ENCODE measurements at places on chromosomes 11 and 22.

- no peak for DNase-seq
These were observed 37.3 kb downstream of the PHF21B start for GRCh38 chr22:44972363-44973083.

GRCh38 chr11:57761301-57762234 is at the start of gene CTNND1:
CTNND1 (plus strand) TSS chr11:57761802; CDS start chr11:57791479, 29,677 bp downstream.
- peak; percentile 93 for DNase-seq

- DNase-seq = no peak
These were observed 2.5 kb upstream of the CALCA start for GRCh38 chr11:14974515-14975251.

GRCh38 chr11:76667856-76668255 is 2.7 kb downstream of the LRRC32 start:
- no peak for DNase-seq

- DNase-seq = no peak
These were observed 32.6 kb downstream of the RTN4R start for GRCh38 chr22:20235389-20235991.

GRCh38 chr22:46196278-46196677 is 46.0 kb downstream of the PPARA start:
- DNase-seq = no peak

DNA sequence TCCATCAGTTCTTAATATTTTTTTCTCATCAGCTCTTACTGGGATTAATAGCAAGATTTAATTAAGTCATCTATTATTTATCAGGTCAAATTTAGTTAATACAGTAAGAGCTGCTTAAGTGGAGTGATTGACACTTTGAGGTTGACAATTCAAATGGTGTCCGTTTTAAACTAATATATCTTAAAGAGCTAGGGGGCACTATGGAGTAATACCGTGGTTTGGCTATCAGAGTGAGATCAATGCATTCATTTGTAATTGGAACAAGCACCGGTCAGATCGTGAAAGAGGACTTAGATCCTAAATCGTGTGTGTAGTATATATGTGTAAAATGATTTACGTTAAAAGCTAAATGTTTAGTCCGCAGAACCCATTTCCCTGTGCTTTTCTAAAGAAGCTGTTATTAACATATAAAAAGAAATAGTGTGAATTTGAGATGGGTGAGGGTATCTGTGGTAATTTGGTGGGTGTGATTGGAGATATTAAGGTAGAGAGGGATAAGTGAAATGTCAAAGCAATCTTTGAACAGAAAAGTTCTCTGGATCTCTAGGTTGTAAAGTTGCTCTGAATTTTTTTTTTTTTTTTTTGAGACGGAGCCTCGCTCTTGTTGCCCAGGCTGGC is 2.3 kb downstream of the SIK2 start:
- no peak for DNase-seq

DNA sequence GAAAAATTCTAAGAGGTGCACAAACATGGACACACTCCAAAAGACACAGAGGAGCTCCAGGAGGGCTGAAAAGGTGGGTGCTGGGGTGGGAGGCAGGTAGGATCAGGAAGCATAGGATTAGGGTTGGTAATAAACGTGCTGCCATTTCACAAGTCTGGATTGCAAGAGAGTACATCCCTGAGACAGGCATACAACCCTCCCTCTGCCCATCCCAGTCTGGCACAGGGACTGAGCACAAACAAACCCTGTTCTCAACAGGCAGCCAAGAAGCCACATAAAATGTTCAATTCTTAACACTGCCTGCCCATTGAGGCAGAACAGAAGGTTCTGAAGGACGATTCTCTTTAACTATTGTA is 18.5 kb downstream of the SLC35F2 start:
- DNase-seq = no peak

- no peak for DNase-seq
These were observed 62.8 kb downstream of the LRRC74B start for GRCh38 chr22:21108379-21109115.

GRCh38 chr11:129644326-129644725 is 171.3 kb upstream of the TMEM45B start:
- no peak for DNase-seq

GRCh38 chr11:79100093-79100910 is 340.5 kb downstream of the TENM4 start:
- DNase-seq = no peak

DNA sequence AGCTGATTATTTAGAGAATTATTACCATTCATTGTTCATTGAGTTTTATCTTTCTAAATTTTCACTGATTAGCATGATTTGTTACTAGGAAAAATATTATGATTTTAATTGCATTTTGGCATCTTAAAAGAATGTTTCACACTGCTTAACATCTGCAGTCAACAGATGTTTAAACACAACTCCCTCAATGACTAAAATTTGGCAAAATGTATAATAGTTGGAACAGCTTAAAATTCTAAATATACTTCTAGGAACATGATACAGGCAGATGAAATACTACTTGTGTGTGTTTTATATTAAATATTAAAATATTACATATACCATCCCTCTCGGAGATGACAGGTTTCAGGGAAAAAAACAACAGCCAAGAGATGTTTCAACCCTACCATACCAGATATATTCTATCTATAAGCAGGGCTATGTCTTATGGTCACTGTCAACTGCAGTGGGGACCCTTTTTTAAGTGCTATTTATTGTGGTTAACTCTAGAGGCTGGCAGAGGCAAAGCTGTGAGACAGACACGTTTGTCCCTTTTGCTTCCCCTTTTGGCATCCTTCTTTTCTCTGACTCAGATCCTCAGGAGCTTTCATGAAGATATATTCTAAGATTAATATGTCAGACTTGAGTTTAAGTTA is 81.9 kb downstream of the BDNF start:
- no peak for DNase-seq

- no peak for DNase-seq
These were observed 999 bp downstream of the TSKU start for GRCh38 chr11:76783896-76784813.

DNA sequence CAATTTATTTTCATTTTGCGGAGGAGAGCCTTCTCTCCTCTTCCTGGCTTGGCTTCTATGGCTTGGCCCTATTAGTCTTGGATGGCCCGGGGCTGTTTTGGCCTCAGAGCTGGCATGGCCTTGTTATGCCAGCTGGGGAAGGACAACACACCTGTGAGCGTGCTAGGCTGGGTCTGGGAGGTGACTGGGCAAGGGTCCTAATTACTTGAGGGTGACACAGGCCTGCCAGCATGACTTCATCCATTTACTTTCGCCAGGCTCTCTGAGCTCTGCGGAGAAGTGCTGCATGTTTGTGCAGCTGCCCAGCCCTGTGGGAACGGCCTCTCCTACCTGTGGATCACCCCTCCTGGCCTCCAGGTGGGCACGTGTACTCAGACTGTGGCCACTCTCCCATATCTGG is 153.6 kb downstream of the SNX19 start:
- no peak for DNase-seq

DNA sequence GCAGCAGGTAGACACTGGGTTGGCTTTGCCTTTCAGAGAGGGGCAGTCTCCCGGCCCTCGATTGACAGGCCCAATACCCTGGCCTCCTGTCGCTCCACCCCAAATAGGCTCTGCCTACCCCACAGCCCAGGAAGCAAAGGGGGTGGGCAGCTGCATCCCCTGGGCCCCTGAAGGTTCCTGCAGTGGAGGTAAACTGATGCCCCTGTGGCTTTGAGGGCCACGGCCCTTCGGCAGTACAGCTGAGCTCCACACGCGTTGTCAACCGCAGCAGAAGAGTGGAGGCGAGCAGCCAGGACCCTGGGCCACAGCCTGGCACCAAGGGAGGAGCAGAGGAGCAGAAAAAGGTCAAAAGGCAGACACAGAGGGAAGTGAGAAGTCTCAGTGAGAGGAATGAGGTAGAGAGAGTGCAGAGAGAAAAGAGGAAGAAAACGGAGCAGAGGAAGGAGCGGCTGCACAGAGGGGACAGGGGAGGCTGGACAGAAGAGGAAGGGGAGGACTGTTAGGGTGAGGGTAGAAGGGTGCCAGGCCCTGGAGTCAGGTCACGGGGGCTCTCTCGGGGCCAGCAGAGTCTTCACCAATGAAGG is 64.0 kb downstream of the SLC22A12 start:
- DNase-seq = no peak

DNA sequence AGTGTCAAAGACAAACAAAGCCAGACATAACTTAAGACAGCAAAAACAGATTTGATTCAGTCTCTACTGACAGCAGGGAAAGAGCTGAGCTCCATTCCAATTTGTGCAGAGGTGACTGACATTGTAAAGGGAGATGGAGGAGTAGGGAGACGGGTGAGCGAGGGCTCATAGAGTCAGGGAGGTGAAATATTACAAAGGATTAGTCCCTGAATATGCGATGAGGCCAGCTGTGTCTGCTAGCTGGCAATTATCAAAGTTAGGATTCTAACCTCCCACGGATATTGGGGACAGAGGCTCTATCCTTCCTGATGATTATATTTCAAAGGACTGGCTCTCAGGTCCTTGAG is 8.3 kb downstream of the PLAAT2 start:
- DNase-seq = no peak

GRCh38 chr11:68297052-68297378 is 15.4 kb upstream of the LRP5 start:
- no peak for DNase-seq

- peak; percentile 34 for DNase-seq
These were observed 11.4 kb downstream of the KCNJ5 start for GRCh38 chr11:128902515-128903066.

- DNase-seq = no peak
These were observed 4.2 kb downstream of the BRD1 start for GRCh38 chr22:49823289-49824045.

GRCh38 chr11:132052904-132053303 is 682.5 kb downstream of the NTM start:
- DNase-seq = no peak

GRCh38 chr11:59862252-59862651 is 4.0 kb downstream of the TCN1 start:
- DNase-seq = no peak

DNA sequence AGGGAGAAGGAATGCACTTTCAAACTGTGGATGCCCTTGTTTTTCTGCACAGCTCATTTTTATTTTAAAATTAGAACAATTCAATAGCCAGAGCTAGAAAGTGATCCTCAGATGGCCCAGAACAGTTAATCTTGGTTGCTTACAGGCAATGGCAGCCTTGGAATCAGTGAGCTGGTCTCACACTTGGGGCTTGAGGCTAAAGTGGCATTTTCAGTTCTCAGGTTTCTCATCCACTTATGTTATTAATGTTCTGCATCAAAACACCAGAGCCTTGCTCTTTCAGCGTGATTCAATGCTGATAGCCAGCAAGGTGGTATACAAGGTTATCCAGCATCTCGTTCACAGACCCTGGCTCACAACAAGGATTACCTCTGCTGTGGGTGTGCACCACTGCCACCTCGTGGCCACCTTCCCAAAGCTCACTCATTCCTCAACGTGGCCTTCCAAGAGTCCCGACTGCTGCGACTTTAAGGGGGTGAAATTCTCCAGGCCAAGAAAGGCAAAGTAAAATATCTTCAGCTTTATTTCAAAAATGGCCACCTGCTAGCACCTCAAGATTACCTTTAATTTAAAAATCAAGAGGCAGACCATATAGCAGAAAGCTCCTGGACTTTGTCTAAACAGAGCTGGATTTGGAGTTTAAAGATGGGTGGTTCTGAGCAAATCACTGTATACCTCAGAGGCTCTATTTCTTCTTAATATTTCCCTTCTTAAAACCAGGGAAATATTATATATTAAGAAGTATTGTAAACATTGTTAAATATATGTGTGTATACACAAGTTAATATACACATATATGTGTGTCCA is 34.2 kb upstream of the FSHB start:
- DNase-seq = no peak

DNA sequence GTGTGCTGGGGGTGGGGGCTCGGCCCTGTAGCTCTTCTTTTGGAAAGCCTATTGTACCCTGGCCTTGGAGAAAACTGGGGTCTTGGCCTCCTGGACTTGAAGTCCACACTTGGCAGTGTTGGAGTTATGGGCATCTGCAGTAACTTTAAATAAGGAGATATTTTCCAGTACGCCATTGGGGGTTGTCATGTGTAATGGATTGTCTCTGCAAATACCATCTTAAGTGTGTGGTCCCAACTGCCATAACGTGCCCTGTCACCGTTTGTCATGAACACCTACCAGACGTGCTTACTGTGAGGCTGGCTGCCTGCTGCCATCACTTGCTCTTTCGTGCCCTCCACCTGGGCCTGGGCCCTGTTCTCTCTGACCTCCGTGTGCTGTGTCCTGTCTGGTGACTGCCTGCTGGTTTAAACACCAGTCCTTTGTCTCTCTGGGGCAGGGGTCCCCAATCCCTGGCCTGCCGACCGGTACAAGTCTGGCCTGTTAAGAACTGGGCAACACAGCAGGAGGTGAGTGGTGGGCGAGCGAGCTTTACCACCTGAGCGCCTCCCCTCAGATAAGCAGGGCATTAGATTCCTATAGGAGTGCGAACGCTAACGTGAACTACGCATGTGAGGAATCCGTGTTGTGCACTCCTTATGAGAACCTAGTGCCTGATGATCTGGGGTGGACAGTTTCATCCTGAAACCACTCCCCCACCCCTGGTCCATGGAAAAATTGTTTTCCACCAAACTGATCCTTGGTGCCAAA is 3.6 kb upstream of the ZDHHC8 start:
- no peak for DNase-seq

DNA sequence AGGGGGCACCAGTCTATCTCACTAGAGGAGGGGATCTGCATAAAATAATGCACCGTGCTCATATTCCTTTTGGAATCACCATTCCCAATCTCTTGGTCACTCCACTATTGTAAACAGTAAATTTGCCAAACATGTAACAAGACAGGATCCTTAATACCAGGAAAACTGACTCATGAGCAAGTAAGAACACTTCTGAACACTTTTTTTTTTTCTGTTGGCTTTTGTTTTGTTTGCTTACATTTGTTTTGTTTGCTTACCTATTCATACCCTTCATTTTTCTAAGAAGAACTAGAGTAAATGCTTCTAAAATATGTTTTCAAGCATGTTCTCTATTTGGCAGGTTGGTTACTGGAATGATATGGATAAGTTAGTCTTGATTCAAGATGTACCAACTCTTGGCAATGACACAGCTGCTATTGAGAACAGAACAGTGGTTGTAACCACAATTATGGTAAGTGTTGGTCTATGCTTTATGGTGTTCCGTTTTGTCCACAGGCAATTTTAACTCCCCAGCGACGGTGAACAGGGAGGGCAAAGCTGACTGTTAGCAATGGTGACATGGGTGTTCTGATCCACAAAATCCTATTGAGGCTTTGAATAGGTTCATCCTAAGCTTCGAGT is 111.8 kb downstream of the MSANTD4 start:
- DNase-seq = no peak

- DNase-seq = no peak
These were observed 13.2 kb downstream of the SIK3 start for GRCh38 chr11:117084992-117085391.

DNA sequence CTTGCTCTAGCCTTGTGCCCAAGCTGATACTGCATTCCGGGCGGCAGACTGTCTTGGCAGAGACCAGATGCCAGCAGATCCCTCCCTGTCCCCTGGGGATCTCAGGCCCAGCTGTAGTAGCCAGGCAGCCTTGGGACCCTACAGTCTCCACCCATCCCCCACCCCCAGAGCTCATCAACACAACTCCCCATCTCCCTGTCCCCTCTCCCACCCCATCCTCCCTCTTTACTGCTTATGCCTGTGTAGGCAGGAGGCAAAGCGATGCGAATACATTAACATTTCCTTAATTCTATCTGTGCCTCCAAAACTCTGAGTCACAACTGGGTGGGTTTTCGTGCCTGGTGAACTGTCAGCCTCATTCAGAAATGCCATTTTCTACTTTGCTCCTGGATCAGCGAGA is 547.6 kb downstream of the BUD13 start:
- no peak for DNase-seq

Measured in AG09309 (cell line).